Right ventricle myocardium inferior (tissue), 1 donor: ENCODE measurements at places on chromosomes 5 and 9.

- no peak for DNase-seq
Observed at GRCh38 chr9:4596165-4596922, 65.8 kb upstream of the PLPP6 start.

GRCh38 chr5:158769079-158769478 lies 330.6 kb downstream of the EBF1 start:
- DNase-seq = no peak

GRCh38 chr5:32123058-32123805 lies 50.9 kb downstream of the GOLPH3 start:
- no peak for DNase-seq

DNA sequence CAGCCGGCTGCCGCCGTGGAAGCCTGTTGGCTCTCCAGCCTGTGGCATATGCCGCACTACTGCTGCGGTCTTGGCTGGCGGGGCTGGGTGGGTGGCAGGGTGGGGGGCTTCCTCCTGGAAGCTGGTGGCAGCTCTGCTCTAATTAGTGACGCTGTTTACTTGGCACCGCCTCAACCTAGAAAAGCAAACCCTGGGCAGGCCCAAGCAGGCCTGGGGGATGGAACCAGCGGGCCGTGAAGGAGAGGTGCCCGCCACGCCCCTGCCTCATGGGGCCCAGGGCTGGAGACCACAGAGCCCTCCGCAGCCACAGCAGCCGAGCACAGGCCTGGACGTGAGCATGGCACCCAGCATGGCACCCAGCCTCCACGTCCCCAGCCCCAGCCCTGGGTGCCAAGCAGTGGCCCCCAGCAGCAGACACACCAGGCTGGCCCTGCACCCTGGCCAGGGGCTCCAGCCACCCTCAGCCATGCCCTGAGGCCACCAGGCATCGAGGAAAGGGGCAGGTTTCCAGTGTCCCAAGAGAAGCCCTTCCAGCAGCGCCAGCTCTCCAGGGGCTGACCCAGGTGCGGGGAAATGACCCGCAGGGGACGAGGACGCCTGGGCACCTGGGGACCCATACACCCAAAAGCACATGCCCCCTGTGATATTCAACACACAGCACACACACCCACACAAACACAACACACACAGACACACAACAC lies 5.4 kb upstream of the CCDC187 start:
- DNase-seq = peak; percentile 55

DNA sequence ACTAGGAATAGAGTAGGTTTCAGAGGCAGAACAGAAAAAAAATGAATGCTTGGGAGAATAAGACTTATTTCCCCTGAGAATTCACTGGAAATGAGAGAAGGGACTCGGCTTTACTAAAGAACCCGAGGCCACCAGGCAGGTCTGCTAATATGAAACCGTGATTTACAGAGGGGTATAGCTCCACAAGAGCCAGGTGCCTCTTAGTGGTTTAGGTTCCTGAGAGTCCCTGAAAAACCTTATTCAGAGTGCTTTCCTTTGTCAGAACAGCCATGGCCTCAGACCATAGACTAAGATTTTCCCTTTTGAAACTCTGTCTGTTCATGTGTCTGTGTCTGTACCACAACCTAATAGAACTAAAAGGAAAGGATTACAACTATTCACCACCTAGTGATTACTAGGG lies 35.9 kb upstream of the PUM3 start:
- DNase-seq = no peak

DNA sequence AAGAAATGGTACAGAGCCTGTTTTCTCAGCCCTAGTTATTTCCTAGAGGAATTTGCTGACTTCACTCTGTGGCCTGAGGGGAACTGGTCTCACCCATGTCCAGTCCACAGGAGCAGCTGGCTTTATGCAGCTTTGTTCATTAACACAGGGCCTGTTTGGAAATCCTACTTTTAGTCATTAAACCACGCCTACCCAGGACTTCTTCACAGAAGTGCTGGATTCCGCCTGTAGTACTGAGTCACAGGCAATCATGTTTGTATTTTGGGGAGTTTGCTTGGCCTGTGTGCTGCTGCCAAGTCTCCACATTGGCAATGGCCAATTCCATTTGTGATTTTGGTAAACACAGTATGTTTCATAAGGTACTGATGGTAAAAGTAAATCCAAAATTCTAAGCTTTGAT lies 52.8 kb downstream of the CTNND2 start:
- no peak for DNase-seq

GRCh38 chr9:131092548-131093440 lies 3.5 kb upstream of the AIF1L start:
- no peak for DNase-seq

GRCh38 chr5:33460210-33460609 lies 19.4 kb downstream of the TARS1 start:
- no peak for DNase-seq

GRCh38 chr9:109597496-109597895 lies 99.4 kb upstream of the PTPN3 start:
- DNase-seq = no peak

GRCh38 chr5:4198461-4198860 lies 602.8 kb downstream of the IRX1 start:
- no peak for DNase-seq

GRCh38 chr5:38453506-38453905 lies 102.9 kb downstream of the LIFR start:
- no peak for DNase-seq

GRCh38 chr9:134611046-134611445 lies 30.6 kb upstream of the COL5A1 start:
- no peak for DNase-seq

DNA sequence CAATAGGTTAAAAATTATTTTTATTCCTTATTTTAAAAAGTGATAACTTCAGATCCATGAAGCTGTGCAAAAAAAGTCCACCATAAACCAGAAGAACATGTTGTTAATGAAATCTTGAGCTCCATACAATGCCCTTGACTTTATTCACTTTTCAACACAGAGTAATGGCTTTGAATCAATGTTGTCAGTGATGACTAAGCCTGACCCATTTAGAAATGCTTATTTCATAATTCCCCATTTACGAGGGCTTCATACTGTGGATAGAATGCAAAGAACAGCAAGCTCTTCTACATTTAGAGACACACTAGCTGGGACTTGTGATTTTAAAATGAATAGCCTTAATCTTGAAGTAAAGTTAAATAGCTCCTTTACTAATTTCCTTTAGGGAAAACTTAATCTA lies 25.7 kb upstream of the IL9 start:
- DNase-seq = no peak

- DNase-seq = no peak
Observed at GRCh38 chr9:83934569-83935275, 13.5 kb upstream of the KIF27 start.

DNA sequence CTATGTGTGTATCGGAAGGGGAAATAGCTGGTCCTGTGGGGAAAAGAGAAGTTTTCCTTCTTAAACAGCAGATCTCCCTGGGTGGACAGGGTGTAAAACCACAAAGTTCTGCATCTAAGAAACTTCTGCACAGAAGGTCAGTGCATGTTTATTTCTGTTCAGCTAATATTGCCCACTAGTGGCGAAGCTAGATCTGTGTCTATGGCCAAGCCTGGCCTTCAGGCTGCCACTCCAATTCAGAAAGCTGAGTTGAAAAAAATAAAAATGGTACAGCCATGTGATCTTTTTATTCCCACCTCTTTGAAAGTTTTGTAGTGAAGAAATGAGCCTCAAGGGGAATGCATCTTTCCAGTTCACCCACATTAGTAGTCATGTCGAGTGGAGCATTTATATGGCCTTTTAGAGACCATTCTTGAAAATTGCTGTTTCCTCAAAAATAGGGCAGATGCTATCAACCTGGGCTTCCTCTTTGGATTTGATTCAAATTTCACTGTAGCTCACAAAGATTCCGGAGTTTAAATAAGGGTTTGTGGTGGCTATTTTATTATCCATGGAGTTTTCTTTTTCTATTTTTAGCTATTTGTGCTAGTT lies 488.0 kb downstream of the PRELID2 start:
- DNase-seq = no peak

DNA sequence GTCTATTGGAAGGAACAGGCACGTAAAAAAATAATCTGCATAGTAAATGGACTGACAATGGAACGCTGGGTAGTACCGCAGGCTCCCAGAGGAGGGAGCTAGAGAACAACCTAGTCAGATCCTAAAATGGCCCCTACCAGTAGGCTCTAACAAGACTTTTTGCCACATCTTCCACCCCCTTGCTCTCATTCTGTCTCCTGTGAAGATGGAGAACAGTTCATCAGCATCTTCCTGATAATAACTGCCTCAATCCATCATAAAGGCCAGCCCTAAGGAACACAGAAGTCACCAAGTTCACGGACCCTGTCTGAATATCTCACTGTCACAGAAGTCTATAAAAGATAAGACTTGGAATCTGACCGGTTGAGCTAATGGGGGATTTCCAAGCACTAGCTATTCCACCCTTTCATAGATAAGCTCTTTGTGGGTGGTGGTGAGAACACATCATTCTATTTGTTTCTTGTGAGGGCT lies 133.4 kb downstream of the SLC1A3 start:
- peak; percentile 71 for DNase-seq

DNA sequence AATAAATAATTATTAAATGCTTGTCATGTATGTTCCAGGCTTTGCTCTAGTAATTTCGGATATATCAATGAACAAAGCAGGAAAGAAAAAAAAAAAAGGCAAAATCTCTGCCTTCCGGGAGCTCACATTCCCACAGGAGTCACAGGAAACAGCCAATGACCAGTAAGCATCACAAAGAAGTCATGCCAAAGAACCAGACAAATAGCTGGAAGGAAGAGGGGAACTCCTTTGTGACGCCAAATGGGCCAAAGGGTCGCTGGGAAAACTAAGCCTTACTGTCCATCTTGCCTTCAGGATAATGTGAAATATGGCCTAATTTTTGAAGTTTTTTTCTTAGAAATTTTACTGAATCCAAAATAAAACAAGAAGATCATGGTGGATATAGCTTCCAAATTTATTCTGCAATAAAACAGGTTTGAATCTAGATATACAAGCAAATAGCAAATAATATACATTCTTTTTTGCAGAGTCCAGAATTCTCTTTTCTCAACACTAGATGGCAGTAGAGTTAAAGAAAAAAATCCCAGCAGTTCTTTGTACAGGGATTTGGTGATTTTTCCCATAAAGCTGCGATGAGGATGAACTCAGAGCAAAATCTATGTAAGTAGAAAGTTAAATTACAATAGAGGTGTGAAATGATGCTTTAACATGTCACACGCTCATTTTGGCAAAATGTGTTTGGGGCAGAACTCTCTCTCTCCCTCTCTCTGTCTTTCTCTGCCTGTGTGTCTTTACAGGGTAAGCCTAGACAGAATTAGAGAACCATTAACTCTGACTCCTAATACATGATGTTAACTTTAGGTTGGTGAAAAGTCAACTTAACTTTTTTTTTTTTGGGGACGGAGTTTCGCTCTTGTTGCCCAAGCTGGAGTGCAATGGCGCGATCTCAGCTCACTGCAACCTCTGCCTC lies 60.0 kb upstream of the TUT7 start:
- DNase-seq = no peak
